ENCODE measurements at places on chromosomes 4 and X. TPM values are rescaled to one million over a fixed set of nuclear protein-coding genes. Genes with fewer than 3 reads are reported as not detected.

The NHSL2 gene
- 1.00 TPM for total RNA-seq

The AKAP14 gene
- not detected for total RNA-seq

The POU3F4 gene
- not detected for total RNA-seq

The ARAP2 gene
- total RNA-seq = 35.8 TPM

The RNF212 gene
- total RNA-seq = 3.5 TPM

The CLDN34 gene
- not detected for total RNA-seq

The ARMCX2 gene
- 2.6 TPM for total RNA-seq

- H3K36me3 ChIP-seq = peaks cover 45% of the 10 kb centered on the region
- H3K27me3 ChIP-seq = no peaks in the 10 kb centered on the region
- no peak overlapping the region for H3K27ac ChIP-seq
- no peak overlapping the region for H3K4me3 ChIP-seq
These were observed 14.9 kb downstream of the LSM6 start for GRCh38 chr4:146190456-146190855.

DNA sequence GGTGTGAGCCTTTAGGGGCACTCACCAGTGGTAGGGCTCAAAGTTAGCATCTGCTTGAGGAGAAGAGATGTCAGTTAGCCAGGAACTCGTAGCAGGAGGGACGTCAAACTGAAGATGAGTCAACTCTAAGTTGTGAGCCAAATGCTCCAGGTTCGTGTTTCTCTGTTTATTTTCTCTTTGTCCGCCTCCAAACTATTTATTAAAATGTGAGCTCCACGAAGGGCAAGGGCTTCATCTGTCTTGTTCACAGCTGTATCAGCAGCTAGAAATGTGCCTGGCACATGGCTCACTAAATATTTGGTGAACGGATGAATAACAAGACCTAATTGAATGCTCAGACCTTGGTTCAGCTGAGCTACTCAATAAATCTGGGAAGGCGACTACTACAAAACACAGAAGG, 248.9 kb downstream of the BCOR start:
- DNase-seq = no peak
- peaks cover 13% of the 10 kb centered on the region for H3K36me3 ChIP-seq
- peaks cover 40% of the 10 kb centered on the region for H3K4me1 ChIP-seq
- H3K4me3 ChIP-seq = no peak overlapping the region
- H3K27ac ChIP-seq = no peak overlapping the region

DNA sequence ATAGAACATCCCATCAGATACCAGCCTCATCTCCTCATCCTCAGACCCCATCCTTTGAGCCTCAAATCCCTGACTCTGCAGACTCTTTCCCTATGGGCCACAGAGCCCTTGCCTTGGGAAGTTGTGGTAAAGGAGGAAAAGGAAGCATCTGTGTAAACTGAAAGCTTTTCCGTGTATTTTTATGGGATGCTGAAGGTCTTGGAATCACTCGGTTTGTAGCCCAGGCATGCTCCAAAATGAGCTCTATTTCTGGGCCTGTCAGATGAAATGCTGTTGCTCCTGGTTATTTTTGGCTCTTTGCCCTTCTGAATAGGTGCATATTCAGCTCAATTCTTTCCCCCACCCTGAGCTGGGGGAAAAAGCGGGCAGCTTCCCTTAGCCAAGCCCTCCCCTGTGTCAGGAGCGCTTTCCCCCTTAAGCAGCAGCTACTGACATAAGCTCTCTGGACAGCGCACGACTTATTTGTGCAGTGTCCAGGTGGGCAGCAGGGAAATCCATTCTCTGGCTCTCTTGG, 5.0 kb upstream of the SEL1L3 start:
- H3K27me3 ChIP-seq = no peaks in the 10 kb centered on the region
- no peak for DNase-seq
- no peak overlapping the region for H3K4me3 ChIP-seq
- no peak overlapping the region for H3K27ac ChIP-seq
- peaks cover 3% of the 10 kb centered on the region for H3K4me1 ChIP-seq

DNA sequence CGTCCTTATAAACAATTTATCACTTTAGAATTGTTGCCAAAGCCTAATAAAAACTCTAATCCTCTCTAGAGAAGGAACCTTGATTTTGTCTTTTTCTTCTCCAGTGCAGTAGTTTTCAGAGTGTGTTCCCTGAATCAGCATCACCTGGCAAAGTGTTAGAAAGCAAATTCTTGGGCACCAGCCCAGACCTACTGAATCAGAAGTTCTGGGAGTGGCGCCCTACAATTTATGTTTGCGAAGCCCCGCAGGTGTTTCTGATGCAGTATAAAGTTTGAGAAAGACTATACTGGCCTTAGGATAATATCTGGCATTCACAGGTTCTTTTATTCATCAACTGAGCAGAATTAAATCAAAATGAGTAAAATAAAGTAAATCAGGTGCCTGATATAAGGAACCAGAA, 645.8 kb upstream of the ATOH1 start:
- H3K27me3 ChIP-seq = no peaks in the 10 kb centered on the region
- H3K36me3 ChIP-seq = no peaks in the 10 kb centered on the region
- no peak overlapping the region for H3K27ac ChIP-seq
- H3K4me1 ChIP-seq = no peaks in the 10 kb centered on the region
- no peak overlapping the region for H3K4me3 ChIP-seq

DNA sequence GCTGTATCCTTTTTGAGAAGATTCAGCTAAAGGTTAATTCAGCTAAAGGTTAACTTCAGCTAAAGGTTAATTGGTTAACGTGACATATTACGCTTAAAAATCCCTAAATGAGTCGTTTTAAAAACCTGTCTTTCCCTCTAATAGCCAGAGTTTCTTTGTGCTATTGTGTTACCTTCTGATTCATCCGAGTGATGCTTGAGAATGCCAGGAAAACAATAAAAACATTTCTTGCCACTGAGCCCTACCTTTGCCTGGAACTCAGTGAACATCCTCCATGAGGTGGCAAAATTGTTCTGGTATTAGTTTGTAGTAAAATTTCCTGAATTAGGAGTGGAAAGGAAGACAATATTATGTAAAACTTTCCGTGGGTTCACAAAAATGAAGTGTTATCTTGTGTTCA, 13.7 kb upstream of the TMPRSS11E start:
- no peak for DNase-seq
- no peaks in the 10 kb centered on the region for H3K27me3 ChIP-seq
- H3K36me3 ChIP-seq = peaks cover 14% of the 10 kb centered on the region
- no peak overlapping the region for H3K27ac ChIP-seq

DNA sequence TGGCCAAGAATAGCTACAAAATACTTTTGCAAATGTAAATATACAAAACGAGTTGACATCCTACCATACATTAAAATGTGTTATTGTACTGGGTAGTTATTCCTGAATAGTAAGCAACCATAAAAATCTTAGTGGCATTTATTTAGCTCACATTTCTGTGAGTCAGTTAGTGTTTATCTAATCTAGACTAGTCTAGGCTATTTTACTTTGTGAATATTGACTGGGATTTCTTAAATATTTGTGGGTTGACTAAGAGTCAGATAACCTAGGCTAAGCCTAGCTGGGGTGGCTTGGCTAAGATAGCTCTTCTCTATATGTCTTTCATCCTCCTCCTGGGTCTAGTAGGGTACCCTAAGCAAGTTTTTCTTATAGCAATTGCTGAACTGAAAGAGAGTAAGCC, 543.8 kb upstream of the DIAPH2 start:
- H3K27ac ChIP-seq = no peak overlapping the region
- DNase-seq = no peak
- H3K36me3 ChIP-seq = no peaks in the 10 kb centered on the region
- no peak overlapping the region for H3K4me3 ChIP-seq

DNA sequence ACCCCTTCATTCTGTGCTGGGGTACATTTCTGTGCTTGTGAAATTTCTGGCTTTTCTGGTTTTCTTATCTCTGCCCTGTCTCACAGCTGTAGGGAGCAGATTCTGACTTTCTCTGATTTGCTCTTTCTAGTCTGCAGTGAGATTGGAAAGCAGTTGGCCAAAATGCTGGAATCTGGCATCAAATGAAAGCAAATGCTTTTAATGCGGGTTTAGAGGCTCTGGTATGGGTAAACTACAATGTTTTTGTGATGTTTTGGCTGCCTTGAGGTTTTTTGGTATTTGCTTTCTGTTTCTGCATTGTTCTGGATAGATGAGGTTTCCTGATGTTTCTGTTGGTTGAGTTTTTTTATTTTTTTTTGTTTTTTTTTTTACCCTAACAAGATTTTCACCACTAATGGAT, 23.8 kb downstream of the SMIM20 start:
- peak overlapping the region; percentile 80 for H3K27ac ChIP-seq
- peaks cover 27% of the 10 kb centered on the region for H3K4me1 ChIP-seq
- H3K27me3 ChIP-seq = no peaks in the 10 kb centered on the region
- no peak for DNase-seq
- H3K4me3 ChIP-seq = no peak overlapping the region
- peaks cover 12% of the 10 kb centered on the region for H3K36me3 ChIP-seq

GRCh38 chrX:16743604-16744325, 24.4 kb downstream of the SYAP1 start:
- no peak for DNase-seq
- H3K27me3 ChIP-seq = no peaks in the 10 kb centered on the region
- H3K4me3 ChIP-seq = no peak overlapping the region

DNA sequence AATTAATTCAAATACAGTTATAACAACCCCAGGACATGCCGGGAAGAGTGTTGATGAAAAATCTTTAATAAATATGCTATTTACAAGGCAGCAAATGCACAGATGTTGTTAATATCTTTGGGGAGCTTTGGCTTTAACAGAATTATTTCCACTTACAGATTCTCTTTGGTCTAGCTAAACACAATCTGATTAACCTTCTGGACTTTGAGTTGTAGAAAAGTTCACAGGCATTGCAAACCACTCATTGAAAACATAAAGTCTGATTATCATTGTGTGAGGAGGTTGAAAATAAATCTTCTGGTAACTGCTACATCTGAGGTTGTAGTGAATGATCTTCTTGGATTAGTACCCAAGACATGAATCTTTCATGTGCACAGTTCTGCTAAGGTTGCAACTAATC, 255.6 kb downstream of the LHFPL1 start:
- no peaks in the 10 kb centered on the region for H3K36me3 ChIP-seq
- H3K27me3 ChIP-seq = no peaks in the 10 kb centered on the region
- no peaks in the 10 kb centered on the region for H3K4me1 ChIP-seq
- DNase-seq = no peak
- H3K27ac ChIP-seq = no peak overlapping the region

Data from activated CD4-positive, alpha-beta T cell treated with anti-CD3 and anti-CD28 coated beads, Interleukin-2, amount 10 ng/mL, durations not matched to agents 7 days and 5 days (primary cell).